ENCODE measurements at places on chromosomes 7 and 10.
A peak's percentile ranks its signal among the peaks of the same experiment; 100 is the strongest.

GRCh38 chr7:20270867-20271266 is 53.7 kb upstream of the MACC1 start:
- no peak for DNase-seq

GRCh38 chr10:17943033-17943745 is 8.5 kb upstream of the SLC39A12 start:
- DNase-seq = no peak

- DNase-seq = no peak
Observed at GRCh38 chr10:49518982-49519578, 19.8 kb downstream of the ERCC6 start.

DNA sequence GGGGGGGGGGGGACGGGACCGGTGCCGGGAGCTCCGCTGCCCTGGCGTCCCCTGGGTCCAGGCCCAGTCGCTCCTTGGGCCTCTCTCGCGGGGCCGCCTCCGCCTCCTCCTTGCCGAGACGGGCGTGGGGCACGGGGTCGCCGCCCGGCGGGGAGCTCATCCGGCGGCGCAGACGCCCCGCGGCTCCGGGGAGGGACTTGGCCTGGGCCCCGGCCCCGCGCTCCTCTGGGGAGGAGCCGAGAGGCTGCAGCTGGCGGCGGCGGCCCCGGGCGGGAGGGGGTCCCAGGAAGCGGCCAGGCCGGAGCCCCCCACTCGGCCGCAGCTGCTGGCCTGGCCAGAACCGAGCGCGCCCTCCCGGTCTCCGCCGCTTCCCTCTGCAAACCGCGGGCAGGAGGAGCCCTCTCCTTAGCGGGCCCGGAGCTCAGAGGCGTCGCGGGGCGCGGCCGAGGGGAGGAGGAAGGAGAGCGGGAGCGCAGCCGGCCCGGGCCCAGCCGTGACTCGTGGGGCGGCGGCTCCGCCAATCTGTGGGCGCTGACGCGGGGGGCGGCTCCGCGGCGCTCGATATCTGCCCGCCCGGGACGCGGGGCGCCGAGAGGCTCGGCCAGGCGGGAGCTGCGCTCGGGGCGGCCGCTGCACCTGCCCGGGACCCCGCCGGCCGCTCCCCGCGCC is at the start of gene FAM20C:
TSS of gene FAM20C (plus strand) at position 591 of the 669 bp plus-strand sequence. CDS start 629 bp downstream, outside the sequence.
- no peak for DNase-seq

GRCh38 chr7:159231017-159231416 is 86.3 kb upstream of the VIPR2 start:
- no peak for DNase-seq

DNA sequence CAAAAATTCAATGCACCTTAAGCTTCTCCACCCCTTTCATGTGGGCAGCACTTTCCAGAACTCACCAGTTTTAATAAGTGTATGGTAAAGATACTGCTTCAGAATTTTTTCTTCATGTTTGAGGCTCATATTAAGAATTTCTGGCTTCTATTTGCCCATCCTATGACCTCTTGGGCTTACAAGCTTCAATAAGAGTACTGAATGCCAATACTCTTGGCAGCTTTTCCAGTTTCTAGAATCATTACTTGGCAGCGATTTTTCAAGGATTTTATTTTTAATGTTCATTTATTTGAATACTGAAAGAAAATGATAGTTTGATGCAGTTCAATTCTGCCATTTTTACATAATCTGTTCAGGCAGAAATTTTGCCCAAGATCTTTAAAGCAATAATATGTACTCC is 242.1 kb upstream of the KCND2 start:
- no peak for DNase-seq

GRCh38 chr7:15327001-15327400 is 234.8 kb downstream of the AGMO start:
- DNase-seq = no peak

GRCh38 chr10:52451817-52452216 is 137.7 kb downstream of the DKK1 start:
- no peak for DNase-seq

GRCh38 chr7:125427676-125428075 is 498.1 kb upstream of the POT1 start:
- no peak for DNase-seq

- no peak for DNase-seq
Observed at GRCh38 chr10:76640806-76641205, 996.8 kb downstream of the KCNMA1 start.

- DNase-seq = no peak
Observed at GRCh38 chr10:95391581-95392216, 100.9 kb upstream of the PDLIM1 start.

DNA sequence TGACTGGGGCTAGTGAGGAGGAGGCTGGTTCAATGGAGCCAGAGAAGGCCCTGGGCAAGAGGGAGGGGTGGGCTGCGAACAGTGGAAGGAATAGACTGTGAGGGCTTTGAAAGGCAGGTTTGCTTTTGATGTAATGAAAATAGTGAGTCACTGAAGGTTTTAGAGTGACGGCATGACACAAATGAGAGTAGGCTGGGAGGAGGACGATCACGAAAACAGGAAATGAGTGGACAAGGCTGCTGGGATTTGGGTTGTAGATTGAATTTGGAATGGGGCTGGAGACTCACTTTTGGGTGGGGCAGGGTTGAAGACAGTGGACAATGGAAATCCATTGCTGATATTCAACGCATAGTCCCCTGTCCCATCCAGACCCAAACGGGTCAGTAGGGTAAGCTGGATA is 139.6 kb downstream of the CDH23 start:
- no peak for DNase-seq

DNA sequence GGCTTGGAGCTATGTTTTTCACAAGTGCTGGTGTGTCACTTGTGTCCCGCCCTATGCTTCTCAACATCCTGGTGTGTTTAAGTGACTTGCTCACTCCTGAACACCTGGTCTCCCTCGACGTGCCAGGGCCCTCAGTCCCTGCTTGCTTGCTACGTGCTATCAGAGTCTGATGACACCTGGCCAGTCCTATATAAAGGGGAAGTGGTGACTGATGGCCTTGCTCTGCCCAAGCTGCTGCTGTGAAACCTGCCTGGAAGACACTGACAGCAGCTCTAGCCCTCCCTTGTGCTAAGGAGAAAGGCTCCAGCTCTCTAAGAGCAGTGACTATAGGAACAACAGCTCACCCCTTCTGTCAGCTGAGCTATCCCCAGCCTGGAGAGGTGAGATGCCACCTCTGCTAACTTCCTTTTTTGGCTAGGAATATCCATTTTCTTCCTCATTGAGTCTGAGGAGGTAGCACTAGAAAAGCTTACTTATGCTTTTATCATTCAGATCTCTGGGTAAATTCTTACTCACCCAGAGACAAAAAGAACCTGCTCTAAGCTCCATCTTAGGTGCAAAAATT is 77.2 kb upstream of the PLXNA4 start:
- DNase-seq = no peak

GRCh38 chr10:98445200-98445812 is 1.4 kb downstream of the HPS1 start:
- DNase-seq = no peak

DNA sequence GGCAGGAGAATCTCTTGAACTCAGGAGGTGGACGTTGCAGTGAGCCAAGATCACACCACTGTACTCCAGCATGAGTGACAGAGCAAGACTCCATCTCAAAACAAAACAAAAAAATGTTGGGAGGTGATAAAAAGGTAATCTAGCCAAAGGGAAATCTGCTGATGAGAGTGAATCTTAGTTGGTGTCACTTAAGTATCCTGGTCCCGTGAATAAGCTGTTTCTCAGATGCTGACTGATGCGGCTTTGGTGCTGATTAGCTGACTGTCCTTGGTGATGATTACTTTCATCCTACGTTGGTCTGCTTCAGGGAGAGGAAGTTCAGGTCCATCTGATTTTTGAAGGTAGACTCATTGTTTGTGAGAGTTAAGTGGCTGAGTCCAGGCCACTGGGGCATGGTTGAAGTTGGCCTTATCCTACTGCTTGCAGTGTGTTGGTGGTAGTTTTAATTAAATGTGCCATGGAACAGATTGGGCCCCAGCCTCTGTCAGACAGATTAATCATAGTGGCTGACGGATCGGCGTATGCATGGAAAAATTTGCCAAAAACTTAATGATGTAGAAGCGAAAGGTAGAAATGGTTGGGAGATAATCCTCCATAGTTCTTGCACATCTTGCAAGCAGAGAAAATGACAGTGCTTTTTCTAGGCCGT is 17.4 kb upstream of the TMEM236 start:
- DNase-seq = no peak

DNA sequence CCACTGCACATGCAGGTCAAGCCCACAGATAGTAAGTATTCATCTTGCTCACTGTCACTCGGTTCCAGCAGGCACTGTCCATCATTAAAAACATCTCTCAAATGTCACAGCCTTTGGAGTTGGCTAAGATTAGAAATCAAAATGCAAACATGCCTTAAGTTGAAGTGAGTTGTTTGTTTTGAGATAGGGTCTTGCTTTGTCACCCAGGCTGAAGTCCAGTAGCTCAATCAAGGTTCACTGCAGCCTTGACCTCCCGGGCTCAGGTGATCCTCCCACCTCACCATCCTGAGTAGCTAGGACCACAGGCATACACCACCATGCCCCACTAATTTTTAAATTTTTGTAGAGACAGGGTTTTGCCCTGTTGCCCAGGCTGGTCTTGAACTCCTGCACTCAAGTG is 98.1 kb downstream of the EBF3 start:
- no peak for DNase-seq

GRCh38 chr10:107480781-107481180 is 316.3 kb upstream of the SORCS1 start:
- DNase-seq = no peak

DNA sequence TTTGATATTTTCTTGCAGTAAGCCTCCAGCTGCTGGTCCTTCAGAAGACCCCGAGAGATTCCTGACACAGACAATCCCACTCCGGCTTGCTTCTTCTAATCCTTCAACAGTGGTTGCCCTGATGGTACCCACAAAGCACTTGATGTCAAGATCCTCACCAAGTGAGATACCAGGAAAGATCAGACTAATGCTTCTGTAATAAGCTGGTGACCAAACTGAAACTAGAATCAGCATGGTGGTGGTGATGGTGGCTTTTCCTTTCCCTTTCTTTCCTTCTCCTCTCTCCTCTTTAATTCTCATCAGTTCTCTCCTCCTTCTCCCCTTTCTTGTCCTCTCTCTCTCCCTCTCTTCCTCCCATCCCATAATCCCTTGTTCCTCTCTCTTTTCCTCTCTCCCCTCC is 25.8 kb upstream of the CASD1 start:
- DNase-seq = no peak

DNA sequence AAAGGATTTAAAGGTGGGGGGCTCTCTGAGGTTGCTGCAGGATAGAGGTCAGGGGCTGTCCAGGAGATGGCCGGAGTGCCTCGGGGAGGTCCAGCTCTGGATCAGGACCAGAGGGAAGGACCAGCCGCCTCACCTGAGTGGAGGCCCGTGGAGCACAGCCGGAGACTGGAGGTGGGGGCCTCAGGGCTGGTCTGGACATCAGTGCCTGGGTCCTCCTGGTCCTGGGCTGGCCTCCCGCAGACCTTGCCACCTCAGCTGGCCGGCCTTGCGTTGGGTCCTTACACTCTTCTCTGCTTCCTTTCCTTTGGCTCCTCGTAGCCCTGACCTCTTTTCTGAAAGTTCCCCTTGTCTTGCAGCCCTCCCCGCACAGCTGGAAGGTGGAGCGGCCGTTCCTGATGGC is 2.0 kb downstream of the SUN1 start:
- no peak for DNase-seq

- no peak for DNase-seq
Observed at GRCh38 chr7:33667196-33667595, 238.1 kb upstream of the BMPER start.

GRCh38 chr10:55966101-55966500 is 395.0 kb downstream of the ZWINT start:
- no peak for DNase-seq

- DNase-seq = no peak
Observed at GRCh38 chr7:128036226-128036940, 5.1 kb upstream of the LRRC4 start.

GRCh38 chr10:4334015-4334414 is 492.0 kb upstream of the AKR1E2 start:
- DNase-seq = no peak

DNA sequence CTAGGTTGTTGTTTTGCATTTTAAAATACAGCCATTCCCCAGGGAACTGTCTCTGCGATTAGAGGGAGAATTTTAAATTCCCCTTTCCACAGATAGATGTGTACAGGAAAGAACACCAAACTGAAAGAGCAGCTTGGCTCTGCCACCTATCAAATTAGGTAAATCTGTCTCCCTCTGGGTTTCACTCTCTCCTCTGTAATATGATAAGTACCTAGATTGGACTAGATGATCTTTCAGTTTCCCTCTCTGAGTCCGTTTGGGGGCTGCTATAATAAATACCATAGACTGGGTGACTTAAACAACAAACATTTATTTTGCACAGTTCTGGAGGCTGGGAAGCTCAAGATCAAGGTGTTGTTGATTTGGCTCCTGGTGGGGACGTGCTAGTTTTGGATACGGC is 186.0 kb downstream of the KIF20B start:
- DNase-seq = no peak

- DNase-seq = no peak
Observed at GRCh38 chr10:88680958-88681357, 16.7 kb downstream of the LIPF start.

- no peak for DNase-seq
Observed at GRCh38 chr7:16114071-16114470, 307.3 kb downstream of the CRPPA start.

DNA sequence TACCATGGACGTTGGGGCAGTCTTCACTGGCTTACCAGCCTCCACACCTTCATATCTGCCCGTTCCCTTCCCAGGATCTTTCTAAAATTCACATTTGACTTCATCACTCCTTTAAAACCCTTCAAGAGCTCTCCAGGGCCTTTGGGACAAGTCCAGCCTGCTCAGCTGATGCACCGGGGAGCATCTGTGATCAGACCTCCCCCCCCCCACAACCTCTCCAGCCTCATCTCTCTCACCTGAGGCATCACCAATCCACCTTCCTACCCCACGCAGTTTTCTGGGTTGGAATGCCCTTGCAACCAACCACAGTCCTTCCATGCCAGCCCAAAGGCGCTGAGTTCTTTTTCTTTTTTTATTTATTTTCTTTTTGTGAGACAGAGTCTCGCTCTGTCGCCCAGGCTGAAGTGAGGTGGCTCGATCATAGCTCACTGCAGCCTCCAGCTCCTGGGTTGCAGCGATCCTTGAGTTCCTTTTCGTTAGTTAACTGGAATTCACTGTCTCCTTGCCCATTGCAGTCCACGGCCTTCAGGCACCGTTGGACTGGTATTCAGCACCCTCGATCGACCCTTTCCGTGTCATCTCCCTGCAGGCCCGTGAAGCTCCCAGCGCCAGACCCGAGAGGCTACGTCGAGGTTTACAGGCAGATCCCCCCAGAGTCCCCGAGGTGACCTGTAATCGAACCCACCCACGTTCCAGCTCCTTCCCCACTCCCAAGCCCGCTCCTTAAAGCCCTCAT is 654 bp downstream of the ALKBH4 start:
- DNase-seq = no peak

DNA sequence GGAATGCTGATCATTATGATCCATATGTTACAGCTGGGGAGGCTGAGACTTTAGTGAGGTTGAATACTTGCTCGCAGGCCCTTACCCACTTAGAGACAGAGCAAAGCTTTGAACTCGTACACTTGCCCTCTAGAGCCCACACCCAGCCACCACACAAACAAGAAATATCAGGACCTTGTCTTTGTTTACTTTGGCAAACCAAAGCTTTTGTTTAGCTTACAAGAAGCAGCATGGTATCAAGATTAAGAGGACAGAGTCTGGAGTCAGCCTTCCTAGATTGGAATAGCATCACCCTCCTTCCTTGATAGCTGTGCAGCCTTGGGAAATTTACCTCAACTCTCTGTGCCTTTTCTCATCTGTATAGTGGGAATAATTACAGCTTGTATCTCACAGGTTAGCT is 477.5 kb downstream of the SUGCT start:
- no peak for DNase-seq

GRCh38 chr7:133512560-133512959 is 259.7 kb downstream of the EXOC4 start:
- peak; percentile 26 for DNase-seq
